ENCODE measurements at places on chromosomes 1 and 21. TPM values are rescaled to one million over a fixed set of nuclear protein-coding genes. Genes with fewer than 3 reads are reported as not detected.

The HFM1 gene
- 0.79 TPM for total RNA-seq

The SHISAL2A gene
- not detected for total RNA-seq

The OLFML3 gene
- 0.17 TPM for total RNA-seq

The CRNN gene
- not detected for total RNA-seq

The IL19 gene
- not detected for total RNA-seq

The OR14K1 gene
- not detected for total RNA-seq

The ISG20L2 gene
- total RNA-seq, result 17.7 TPM

The COL11A1 gene
- 0.38 TPM for total RNA-seq

The ZNF644 gene
- 38.5 TPM for total RNA-seq

The CHIA gene
- total RNA-seq, result not detected

The ANKRD65 gene
- 1.4 TPM for total RNA-seq

The RAD54L gene
- total RNA-seq, result 2.9 TPM

The SFN gene
- total RNA-seq, result 89.0 TPM

The GPR52 gene
- total RNA-seq, result 0.41 TPM

The UTS2 gene
- total RNA-seq, result not detected

The ACOT11 gene
- 2.3 TPM for total RNA-seq

The NHLH2 gene
- 0.38 TPM for total RNA-seq

The SLC25A34 gene
- total RNA-seq, result 0.34 TPM

The PRAMEF4 gene
- total RNA-seq, result not detected

The DHRS3 gene
- total RNA-seq, result 41.2 TPM

The PEX14 gene
- total RNA-seq, result 24.9 TPM

The ABL2 gene
- 45.8 TPM for total RNA-seq

The MMEL1 gene
- total RNA-seq, result not detected

The FAM78B gene
- total RNA-seq, result 0.33 TPM

The CLCNKA gene
- total RNA-seq, result not detected

The KLF17 gene
- total RNA-seq, result not detected

The CCDC17 gene
- 1.3 TPM for total RNA-seq

The PLA2G2C gene
- not detected for total RNA-seq

The BARHL2 gene
- total RNA-seq, result not detected

The C1orf185 gene
- total RNA-seq, result not detected

The FCER1A gene
- not detected for total RNA-seq

The ETV3L gene
- not detected for total RNA-seq

The CLCA4 gene
- not detected for total RNA-seq

The LCE3E gene
- total RNA-seq, result not detected

The CNIH3 gene
- total RNA-seq, result 4.0 TPM
